GM23338 (cell line): ENCODE measurements at places on chromosomes 4 and X. TPM values are rescaled to one million over a fixed set of nuclear protein-coding genes. Genes with fewer than 3 reads are reported as not detected.

- no peak overlapping the region for H3K4me3 ChIP-seq
- H3K27me3 ChIP-seq: no peaks in the 10 kb centered on the region
- no peaks in the 10 kb centered on the region for H3K36me3 ChIP-seq
- H3K4me1 ChIP-seq: no peaks in the 10 kb centered on the region; the same call in 1 of the 2 replicates
- no peak for DNase-seq
- no peak overlapping the region for H3K27ac ChIP-seq
Measured at GRCh38 chr4:147313108-147313507, 167.8 kb upstream of the EDNRA start.

DNA sequence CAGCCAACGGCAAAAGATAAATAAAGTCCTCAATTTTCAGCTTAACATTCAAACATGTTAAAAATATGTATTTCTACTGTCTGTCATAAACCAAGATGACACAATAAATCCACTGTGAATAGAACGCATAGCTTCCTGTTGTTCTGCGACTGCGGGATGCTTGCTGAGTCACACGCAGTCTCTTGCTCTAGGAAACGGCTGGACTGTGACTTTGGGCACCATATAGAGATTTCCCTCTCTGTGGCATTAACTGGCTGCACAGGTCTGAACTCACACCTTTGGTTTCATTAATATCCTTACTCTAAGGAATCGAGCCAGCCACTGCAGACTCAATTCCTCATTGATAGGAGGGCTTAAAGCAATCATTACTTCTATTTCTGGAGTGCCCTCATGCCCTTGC is 8.4 kb downstream of the BEND4 start:
- H3K4me3 ChIP-seq: no peak overlapping the region
- H3K27me3 ChIP-seq: no peaks in the 10 kb centered on the region
- DNase-seq: no peak
- H3K36me3 ChIP-seq: peaks cover 9% of the 10 kb centered on the region; the same call in 1 of the 2 replicates

DNA sequence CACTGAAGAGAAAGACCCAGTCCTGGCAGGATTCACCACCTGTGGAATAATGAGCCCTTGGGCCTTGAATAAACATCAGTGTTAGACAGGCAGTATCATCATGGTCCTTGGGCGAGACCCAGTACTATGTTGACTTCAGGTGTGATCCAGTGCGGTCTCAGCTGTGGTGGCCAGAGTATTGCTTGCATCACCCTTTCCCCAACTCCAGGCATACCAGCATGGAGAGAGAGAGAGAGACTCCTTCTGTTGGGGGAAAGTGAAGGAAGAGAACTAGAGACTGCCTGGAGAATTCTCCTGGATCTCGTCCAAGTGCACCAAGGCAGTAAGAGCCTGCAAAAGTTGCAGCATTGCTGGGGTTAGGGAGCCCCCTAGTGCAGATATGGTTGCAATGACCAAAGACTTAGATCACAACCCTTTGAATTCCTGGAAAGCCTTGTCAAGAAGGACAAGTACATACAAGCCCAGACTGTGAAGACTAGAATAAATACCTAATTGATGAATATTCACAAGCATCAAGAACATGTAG is 61.1 kb upstream of the VAMP7 start:
- no peak overlapping the region for H3K27ac ChIP-seq
- no peak overlapping the region for H3K4me3 ChIP-seq
- no peaks in the 10 kb centered on the region; the same call in 1 of the 2 replicates for H3K4me1 ChIP-seq
- DNase-seq: peak; percentile 83

DNA sequence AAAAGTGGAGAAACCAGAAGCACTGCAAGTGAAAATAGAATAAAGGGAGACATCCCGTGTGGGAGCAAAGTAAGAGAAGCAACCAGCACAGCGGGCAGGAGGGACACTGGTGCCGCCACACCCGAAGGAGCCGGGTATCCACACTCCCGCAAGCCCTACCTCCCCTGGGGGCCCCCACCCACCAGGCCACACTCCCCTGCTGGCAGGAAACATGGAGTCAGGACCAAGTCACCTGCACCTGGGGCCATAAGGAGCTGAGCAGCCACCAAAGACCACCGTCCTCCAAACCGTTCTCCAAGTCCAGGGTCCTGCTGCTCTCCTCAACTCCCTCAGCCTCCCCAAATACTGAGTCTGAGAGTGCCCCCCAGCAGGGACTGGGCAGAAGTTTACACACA is 30.5 kb downstream of the FGFRL1 start:
- DNase-seq: no peak
- H3K27ac ChIP-seq: no peak overlapping the region
- H3K4me1 ChIP-seq: no peaks in the 10 kb centered on the region
- no peaks in the 10 kb centered on the region for H3K36me3 ChIP-seq
- no peak overlapping the region for H3K4me3 ChIP-seq
- H3K27me3 ChIP-seq: no peaks in the 10 kb centered on the region

DNA sequence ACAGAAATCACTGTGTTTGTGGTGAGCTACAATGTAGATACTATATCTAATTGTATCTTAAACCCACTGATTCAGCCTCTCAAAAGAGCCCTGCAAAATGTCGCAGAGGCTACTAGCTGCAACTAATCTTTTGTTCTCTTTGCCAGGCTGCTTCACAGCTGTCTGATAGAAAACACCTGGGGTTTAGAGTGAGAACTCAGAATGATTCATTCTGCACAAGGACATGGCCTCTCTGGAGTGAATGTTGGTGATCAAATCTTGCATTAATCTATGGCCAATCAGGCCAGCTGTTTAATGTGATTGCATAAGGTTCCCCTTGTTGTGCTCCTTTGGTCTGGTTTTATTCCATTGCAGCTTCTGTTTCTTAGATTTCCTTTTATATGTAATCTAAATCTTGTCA is 100.3 kb downstream of the EMCN start:
- DNase-seq: no peak
- no peak overlapping the region for H3K27ac ChIP-seq
- H3K4me3 ChIP-seq: no peak overlapping the region

GRCh38 chrX:46184749-46185148 is 360.5 kb downstream of the ZNF674 start:
- no peaks in the 10 kb centered on the region for H3K27me3 ChIP-seq
- no peaks in the 10 kb centered on the region for H3K36me3 ChIP-seq
- no peak for DNase-seq
- no peaks in the 10 kb centered on the region for H3K4me1 ChIP-seq

- no peak overlapping the region for H3K4me3 ChIP-seq
- H3K27ac ChIP-seq: no peak overlapping the region
- DNase-seq: no peak
Measured at GRCh38 chrX:39726771-39727170, 371.0 kb downstream of the BCOR start.

Gene ZBTB49
- 4.1 and 12.2 TPM in 2 replicates for total RNA-seq

Gene LPAR4
- total RNA-seq: 14.2 and 14.9 TPM in 2 replicates

Gene BGN
- total RNA-seq: 0.23 and 0.87 TPM in 2 replicates
